Effector memory CD8-positive, alpha-beta T cell (primary cell): ENCODE measurements at places on chromosomes 2 and 18.
A peak's percentile ranks its signal among the peaks of the same experiment; 100 is the strongest.

GRCh38 chr18:6929370-6930102 is 188.1 kb downstream of the LAMA1 start:
- DNase-seq = no peak

GRCh38 chr2:10305715-10306114 is 3.0 kb downstream of the HPCAL1 start:
- DNase-seq = no peak

DNA sequence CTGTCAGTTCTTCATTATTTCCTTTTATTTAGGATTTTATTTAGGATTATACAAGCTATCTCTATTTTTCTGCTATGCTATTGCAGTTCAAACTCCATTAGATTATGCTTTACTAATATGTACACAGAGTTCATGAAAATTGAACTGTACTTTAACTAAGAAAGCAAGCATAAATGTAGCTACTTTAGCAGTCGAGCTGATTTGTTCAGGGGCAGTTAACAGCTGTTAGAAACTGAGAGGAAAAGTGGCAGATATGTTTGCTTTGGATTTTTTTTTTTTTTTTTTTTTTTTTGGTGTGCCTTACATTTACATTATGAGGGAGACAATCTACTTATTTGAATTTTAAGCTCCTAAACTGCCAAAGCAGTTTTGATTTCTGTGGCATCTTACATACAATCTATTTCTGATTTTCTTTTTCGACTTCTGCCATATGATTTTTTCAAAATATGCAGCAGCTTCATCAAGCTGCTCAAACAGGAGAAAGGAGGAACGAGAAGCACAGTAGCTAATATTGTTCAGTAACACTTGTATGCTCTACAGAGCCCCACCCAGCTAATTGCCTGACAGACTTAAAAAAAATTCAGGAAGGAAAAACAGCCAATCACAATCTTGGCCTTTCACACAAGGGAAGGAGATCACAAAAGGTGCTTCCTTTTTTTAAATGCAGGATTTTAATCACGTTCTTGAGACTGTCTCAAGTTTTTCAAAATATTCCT is 233.4 kb upstream of the SIX3 start:
- DNase-seq = no peak

DNA sequence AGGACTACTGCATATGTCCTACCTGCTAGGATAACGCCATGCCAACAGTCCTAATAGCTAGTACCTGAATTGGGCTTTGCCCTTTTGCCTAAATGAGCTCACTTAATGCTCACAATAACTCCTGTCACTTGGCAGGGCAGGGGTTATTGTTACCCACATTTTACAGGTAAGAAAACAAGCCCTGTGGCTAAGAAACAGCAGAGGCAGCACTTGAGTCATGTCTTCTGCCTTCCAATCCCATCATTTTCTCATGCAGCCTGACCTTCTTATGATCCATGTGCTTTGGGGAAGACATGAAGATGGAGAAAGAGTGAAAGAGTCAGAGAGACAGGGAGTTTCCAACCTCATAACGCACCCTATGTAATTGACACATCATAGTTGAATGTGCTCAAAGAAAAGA is 33.6 kb upstream of the LPIN1 start:
- no peak for DNase-seq

GRCh38 chr2:150429384-150429961 is 58.0 kb downstream of the RND3 start:
- no peak for DNase-seq

- DNase-seq = no peak
Measured at GRCh38 chr18:74480149-74480651, 16.0 kb upstream of the CNDP2 start.

- DNase-seq = peak; percentile 49
Measured at GRCh38 chr18:49898421-49898820, 85.1 kb upstream of the ACAA2 start.

GRCh38 chr2:120791962-120792297 is 56.3 kb downstream of the GLI2 start:
- no peak for DNase-seq

- no peak for DNase-seq
Measured at GRCh38 chr2:223469270-223470046, 132.7 kb downstream of the SCG2 start.

DNA sequence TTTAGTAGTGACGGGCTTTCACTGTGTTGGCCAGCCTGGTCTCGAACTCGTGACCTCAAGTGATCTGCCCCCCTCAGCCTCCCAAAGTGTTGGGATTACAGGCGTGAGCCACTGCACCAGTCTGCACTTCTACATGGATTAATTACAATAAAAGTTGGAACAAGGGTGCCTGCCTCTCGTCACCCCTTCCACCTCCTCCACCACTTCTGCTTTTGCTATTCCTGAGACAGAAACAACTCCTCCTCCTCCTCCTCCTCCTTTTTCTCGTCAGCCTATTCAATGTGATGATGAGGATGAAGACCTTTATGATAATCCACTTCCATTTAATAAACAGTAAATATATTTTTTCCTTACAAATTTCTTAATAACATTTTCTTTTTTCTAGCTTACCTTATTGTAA is 35.2 kb downstream of the SRBD1 start:
- no peak for DNase-seq

DNA sequence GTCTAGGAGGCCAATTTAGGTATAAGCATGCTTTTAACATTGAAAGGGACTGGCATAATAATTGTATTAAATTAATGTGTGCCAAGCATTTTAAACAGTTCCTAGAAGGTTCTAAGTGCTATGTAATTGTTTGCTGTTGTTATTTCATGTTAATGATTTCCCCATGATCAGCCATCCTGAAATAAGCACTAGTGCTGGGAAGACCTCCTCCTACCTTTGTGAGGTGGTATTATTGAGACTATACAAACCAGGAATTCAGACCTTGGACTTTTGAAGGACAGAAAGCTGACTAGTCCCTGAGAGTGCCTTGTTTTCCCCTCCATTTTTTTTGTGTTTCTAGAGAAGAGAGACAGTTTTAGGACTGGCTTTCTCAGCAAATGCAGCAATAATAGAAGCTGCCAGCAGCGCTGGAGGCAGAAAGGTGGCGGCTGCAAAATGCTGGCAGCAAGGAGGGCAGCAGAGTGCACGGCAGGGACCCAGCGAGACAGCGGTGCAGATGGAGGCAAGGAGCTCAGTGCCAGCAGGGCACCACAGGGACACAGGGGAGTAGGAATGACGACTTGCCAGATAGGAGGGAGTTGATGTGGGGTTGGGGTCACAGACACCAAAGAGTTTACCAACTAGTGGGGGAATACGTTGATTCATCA is 25.3 kb downstream of the NABP1 start:
- no peak for DNase-seq

DNA sequence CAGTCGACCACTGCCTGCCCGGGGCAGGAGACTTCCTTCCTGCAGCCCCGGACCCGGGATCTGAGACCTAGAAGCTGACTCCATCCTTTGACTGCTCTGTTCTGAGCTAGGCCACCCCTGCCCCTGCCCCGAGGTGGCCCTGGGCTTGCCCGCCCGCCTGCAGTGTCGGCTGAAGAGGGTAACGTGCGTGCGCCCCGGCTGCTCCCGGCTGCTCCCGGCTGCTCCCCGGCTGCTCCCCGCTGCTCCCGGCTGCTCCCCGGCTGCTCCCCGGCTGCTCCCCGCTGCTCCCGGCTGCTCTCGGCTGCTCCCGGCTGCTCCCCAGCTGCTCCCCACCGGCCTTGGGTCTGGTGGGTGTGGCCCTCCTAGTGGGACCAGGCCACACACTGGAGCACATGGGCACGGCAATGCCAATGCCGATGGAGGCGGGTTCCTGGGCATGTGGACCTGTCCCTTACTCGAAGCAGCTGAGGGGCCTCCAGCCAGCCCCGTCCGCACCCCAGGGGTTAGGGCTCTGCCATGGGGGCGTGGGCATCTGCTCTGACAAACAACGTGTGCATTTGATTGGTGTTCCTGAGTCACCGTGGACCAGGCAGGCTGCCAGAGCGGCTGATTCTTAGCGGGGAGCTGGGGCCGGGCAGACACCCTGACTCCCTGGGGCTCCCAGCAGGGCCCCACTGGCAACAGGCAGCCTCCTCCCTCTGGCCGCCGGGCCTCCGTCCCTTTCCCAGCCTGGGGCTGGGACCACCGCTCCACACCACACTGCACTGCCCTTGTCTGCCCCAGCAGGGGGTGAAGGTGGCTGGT is 2.0 kb upstream of the GAL3ST2 start:
- DNase-seq = no peak

GRCh38 chr18:29063346-29063745 is 886.4 kb upstream of the CDH2 start:
- DNase-seq = no peak

DNA sequence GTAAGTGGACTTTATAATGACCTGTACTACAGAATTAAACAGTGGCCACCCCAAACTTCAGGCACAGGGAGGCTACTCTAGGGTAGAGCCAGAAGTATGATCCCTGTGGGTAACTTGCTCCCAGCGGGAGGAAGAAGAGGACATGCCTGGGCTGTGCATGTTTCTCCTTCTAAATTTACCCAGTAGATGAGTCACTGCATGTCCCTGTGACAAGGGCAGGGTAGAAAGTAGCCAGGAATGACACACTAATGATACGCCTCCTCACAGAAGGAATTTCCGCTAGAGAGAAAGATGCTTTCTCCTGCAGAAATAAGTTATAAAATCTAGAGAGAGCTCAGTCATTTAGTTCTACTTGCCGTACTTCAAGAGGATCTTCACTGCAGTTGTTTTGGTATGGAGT is 7.5 kb downstream of the ACYP2 start:
- no peak for DNase-seq

DNA sequence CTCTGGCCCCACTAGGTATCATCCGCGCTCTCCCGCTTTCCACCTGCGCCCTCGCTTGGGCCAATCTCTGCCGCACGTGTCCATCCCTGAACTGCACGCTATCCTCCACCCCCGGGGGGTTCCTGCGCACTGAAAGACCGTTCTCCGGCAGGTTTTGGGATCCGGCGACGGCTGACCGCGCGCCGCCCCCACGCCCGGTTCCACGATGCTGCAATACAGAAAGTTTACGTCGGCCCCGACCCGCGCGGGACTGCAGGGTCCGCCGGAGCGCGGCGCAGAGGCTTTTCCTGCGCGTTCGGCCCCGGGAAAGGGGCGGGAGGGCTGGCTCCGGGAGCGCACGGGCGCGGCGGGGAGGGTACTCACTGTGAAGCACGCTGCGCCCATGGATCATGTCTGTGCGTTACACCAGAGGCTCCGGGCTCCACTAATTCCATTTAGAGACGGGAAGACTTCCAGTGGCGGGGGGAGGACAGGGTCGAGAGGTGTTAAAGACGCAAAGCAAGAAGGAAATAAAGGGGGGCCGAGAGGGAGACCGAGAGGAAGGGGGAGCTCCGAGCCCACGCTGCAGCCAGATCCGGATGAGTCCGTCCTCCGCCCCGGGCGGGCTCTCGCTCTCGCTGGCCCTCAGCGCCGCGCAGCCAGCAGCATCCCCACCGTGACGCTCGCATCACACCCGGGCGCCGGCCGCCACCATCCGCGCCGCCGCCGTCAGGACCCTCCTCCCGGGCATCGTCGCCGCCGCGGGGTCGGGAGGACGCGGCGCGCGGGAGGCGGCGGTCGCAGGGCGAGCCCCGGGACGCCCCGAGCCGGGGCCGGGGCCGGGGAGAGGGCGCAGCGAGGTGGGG is 664 bp downstream of the NETO1 start:
- no peak for DNase-seq

GRCh38 chr2:143262389-143262788 is 133.2 kb downstream of the ARHGAP15 start:
- no peak for DNase-seq

DNA sequence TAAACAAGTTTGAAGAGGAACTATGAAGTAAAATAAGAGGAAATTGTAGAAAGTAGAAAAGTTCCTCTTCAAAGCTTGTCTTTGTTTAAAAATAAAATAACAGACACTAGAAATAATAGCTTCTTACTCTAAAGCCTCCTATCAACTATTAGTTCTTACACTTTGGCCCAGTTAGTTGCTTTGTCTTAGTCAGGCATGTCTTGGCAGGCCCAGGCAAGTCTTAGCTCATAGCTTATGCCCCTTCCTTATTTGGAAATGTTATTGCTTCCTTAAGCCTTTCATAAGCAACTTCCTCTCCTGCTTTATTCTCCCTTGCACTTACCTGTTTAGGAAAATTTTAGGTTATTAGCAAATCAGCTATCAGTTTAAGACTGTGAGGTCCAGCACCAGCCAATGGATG is 950.6 kb upstream of the LRATD1 start:
- no peak for DNase-seq

GRCh38 chr2:151407281-151407680 is 2.4 kb upstream of the RIF1 start:
- no peak for DNase-seq

GRCh38 chr2:233794128-233794658 is 16.1 kb downstream of the MROH2A start:
- no peak for DNase-seq

GRCh38 chr2:238163481-238164198 is 4.9 kb downstream of the ERFE start:
- DNase-seq = no peak

GRCh38 chr2:229489016-229489415 is 217.9 kb upstream of the PID1 start:
- no peak for DNase-seq

- DNase-seq = no peak
Measured at GRCh38 chr2:134988994-134989605, 58.1 kb downstream of the MAP3K19 start.

- DNase-seq = no peak
Measured at GRCh38 chr2:19614066-19614465, 255.6 kb upstream of the OSR1 start.

DNA sequence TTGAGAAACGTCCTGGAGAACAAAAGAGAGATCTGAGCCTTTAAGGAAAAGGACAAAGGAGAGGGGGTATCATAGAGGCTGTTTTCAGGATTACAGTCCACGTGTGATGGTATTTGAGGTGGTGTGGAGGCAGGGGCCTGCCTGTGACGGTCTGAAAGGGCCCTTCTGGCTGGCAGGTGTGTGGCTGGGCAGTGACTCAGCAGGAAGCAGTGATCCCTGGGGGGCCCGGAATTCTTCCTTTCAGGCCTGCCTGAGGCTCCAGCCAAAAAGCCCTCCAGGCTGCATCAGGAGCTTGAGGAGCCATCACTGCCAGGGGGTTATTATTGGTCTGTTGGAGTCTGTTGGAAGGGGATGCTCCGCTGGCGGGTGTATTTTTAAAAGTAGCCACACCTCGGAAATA is 97.2 kb upstream of the TMEM18 start:
- DNase-seq = no peak

- no peak for DNase-seq
Measured at GRCh38 chr18:71743634-71744033, 800.5 kb downstream of the CBLN2 start.

- no peak for DNase-seq
Measured at GRCh38 chr2:186879312-186879711, 30.3 kb upstream of the ZSWIM2 start.

DNA sequence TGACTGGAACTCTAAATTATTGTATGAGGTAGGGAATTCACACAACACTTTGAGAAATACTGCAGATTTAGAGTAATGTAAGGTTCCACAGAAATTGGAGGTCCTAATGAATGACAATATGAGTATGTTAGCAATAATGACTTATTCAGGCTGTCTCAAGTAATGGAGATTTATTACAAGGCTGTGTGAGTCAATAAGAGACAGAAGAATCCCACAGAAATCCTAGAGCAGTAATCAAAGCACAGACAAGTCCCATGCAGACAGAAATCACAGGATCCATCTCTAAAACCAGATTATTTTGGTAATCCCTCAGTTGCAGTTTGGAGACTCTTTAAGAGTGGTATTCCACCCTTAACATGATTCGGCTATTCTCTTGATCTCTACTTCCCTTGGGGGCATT is 83.6 kb downstream of the FAM161A start:
- DNase-seq = no peak

GRCh38 chr2:88540346-88540745 is 86.9 kb downstream of the EIF2AK3 start:
- DNase-seq = no peak

- no peak for DNase-seq
Measured at GRCh38 chr18:50644807-50645206, 84.9 kb downstream of the MAPK4 start.
